Thoracic aorta (tissue), 2 donors: ENCODE measurements at places on chromosomes 3 and 15. TPM values are rescaled to one million over a fixed set of nuclear protein-coding genes. Genes with fewer than 3 reads are reported as not detected.

- no peak for DNase-seq
These were observed 40.8 kb downstream of the CLSTN2 start for GRCh38 chr3:139975594-139976365.

Gene SLC9C1
- not detected for total RNA-seq

DNA sequence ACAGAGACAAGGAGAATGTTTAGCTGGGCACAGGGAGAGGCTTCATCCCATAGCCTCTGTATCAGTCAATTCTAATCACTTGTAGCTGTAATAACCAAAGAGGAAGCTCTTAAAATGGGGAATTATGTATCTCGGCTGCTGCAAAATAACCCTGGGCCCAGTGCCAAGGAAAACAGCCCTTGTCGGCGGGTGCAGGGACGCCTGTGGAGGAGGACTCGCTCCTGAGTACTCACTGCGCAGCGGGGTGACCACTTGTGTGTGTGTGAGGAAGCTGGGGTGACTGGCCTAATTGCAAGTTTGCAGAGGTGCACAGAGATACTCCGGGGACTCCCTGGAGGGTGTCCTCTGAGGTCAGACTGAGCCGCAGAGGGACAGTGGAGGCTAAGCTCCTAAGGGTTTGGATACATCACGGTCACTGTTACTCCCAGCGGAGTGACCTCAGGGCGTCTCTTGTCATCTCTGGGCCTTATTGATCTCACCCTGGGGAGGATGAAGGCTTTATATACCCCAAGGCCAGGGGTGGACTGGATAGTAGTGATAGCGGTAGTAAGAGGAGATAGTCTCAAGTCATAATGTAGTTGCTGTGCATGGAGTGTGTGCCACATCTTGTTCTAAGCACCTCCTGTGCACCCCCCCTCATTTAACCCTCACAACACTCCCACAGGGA is 37.2 kb downstream of the SLC6A6 start:
- DNase-seq = no peak

- no peak for DNase-seq
These were observed 8.3 kb downstream of the MAPKBP1 start for GRCh38 chr15:41782371-41783282.

Gene C3orf49
- total RNA-seq = not detected

DNA sequence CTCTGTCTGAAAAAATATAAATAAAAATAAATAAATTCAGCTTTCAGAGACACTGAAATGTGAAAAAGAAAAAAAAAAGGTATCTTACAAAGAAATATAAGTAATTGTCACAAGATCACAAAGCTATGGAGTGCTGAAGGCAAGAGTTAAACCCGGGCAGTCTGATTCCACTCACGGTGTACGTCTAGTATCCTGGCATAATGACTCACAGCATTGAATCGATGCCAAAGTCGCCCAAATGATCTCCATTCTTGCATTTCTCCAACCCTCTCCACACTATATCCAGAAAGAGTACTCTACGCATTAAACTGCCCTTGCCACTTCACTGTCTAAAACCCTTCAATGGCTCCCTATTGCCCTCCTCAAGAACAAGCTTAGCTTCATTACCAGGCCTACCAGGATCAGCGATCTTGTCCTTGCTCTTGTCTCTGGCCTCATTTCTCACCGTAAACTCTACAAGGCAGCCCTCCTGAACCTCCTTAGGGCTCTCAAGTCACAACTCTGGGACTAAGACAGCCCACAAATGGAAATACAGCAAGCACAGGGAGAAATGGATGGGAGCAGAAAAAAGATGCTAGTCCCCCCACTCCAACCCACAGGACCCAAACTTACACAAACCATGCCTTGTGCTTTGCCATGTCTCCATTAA is 7.7 kb downstream of the SUCLG2 start:
- DNase-seq = no peak

Gene SPSB4
- 0.41 TPM for total RNA-seq

Gene SELENOS
- total RNA-seq = 84.6 TPM

DNA sequence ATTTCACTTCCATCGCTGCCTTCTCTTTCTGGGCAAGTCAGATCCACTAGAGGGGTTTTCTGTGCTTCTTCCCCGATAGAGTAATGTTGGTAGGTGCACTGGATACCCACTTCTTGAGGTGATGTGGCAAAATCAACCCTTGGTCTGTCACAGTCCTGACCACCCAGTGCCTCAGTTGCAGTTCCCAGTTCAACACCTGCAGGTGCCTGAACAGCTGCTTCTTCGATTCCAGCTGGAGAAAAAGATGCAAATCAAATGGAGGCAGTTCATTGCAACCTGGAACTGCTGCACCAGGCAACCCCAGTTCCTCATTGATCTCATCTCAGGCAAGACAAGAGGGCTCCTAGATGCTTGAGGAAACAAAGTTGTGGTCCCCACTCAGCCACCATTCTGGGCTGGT is 186.6 kb downstream of the UBE2E2 start:
- DNase-seq = no peak

DNA sequence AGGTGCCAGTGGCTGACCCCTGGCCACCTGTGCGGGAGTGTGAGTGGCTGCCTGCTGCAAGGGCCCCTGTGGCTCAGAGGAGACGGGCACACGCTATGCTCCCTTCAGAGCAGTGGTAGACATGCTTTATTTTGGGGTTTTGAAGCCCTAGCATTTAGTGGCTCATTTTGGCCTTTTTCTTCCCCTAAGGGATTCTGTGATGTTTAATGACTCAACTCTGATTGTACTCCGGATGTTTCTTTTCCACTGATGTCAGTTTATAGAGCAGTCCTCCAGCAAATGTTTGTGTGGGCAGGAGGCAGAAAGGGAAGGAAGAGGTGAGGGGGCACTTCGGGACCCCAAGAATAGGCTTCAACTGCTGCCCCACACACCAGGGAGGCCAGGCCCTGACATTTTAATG is 288.9 kb upstream of the C2CD4B start:
- no peak for DNase-seq

Gene BCL2A1
- not detected for total RNA-seq

GRCh38 chr3:71088019-71088708 is 495.4 kb downstream of the FOXP1 start:
- no peak for DNase-seq

Gene MESP2
- total RNA-seq = not detected

Gene LDHAL6B
- not detected for total RNA-seq
